ENCODE measurements at places on chromosomes 4 and X.
A peak's percentile ranks its signal among the peaks of the same experiment; 100 is the strongest.

DNA sequence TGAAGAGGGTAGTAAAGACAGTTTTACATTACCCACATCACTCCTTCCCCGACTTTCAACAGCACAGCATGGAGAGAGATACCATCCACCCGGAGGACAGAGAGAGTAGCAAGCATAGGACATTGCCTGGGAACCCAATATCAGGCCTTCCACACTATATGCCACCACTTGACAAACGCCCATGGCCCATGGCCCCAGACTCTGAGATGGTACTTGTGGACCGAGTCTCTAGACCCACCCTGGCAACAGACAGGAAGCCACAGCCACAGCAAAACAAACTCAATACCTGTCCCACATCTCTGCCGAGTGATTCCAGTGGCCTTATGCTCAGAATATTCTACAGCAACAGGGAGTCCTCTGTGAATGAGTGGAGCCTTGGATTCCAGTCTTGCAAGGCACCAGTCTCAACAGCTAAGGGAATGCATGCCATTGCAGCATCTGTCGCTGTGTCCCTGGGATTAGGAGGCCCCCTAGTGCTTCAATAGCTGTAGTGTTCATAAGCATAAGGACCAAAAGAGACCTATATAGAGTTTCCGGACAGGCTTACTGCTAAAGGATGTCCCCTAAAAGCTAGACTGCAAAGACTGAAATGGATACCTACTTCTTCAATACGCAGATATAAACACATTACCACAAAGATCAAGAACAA is 14.7 kb upstream of the CT55 start:
- peak; percentile 71 for DNase-seq

DNA sequence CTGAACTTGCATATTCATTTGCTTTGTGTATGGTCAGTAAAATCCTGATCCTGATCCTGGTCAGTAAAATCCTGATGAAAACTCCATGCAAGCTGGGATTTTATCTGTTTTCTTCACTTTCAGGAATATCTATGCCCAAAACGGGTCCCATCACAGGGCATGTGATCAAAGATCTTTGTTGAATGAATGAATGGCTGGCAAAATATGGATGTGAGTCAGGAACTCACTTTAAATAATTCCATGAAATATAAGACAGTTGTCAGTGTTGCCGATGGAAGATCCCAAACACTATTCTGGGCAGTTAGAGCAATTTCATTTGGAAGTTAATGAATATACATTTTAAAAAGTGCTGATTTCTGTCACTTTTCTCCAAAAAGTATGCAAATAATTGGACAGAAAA is 598.4 kb downstream of the GBA3 start:
- no peak for DNase-seq

DNA sequence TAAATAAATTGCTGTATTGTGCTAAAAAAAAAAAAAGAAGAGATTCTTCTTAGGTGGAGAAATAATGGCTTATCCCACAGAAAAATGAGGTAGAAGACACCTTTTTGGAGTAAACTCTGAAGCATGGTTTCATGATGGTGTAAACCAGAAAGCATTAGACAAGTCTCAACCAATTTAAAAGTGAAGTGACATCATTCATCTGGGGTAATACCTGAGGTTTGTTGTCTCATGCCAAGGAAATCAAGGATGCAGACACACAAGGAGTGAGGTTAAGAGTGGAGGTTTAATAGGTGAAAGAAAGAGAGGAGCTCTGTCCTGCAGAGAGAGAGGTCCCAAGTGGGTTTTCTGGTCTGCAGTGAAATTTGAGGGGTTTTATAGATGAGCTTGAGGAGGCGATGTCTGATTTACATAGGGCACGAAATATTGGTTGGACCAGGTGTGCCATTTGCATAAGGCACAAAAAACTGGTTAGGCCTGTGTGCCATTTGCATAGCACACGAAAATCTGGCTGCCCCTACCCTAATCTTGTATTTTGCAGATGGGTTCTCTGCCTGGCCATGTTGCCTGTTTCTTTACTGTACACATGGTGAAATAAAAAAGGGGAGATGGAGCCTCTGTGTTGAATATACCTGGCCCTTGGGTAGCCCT is 25.0 kb upstream of the CWH43 start:
- no peak for DNase-seq

DNA sequence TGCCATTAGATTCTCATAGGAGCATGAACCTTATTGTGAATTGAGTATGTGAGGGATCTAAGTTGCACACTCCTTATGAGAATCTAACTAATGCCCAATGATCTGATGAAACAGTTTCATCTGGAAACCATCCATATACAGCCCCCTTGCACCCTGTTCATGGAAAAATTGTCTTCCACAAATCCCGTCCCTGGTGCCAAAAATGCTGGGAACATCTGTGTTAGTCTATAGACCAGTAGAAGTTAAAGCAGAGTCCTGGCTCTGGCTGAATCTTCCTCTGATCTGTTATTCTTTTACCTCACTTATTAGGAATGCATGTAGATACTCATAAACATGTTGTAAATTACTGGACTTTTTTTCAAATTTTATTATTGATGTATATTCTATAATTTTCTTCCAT is 29.2 kb downstream of the SULT1B1 start:
- no peak for DNase-seq

GRCh38 chrX:3066555-3066954 is 25.3 kb downstream of the ARSF start:
- DNase-seq = no peak

- DNase-seq = no peak
Measured at GRCh38 chr4:24519649-24520048, 64.7 kb downstream of the DHX15 start.

GRCh38 chr4:20337261-20337664 is 85.6 kb downstream of the SLIT2 start:
- no peak for DNase-seq

- DNase-seq = no peak
Measured at GRCh38 chr4:102308032-102308799, 37.1 kb downstream of the SLC39A8 start.

GRCh38 chr4:138686106-138686835 is 329.3 kb upstream of the NOCT start:
- DNase-seq = no peak

- DNase-seq = peak; percentile 83
Measured at GRCh38 chr4:183098019-183098722, 886 bp upstream of the WWC2 start.

DNA sequence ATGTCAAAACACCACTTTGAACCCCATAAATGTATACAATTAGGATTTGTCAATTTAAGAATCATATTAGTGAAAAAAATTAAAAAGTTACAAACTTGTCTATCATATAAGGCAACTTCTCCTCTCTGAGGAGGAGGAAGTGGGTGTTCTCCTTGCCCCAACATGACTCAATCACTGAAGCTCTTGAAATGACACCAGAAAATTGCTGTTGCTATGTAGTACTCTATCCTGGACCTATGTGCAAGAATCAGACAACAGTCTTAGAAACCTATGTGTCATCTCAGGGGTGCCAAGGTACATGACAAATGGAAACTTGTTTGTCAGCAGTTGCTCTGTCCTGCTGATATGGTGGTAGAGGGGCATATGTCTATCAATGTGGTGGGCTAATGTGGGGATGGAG is 47.7 kb downstream of the HMGB3 start:
- no peak for DNase-seq

GRCh38 chrX:65451663-65452062 is 82.9 kb downstream of the LAS1L start:
- DNase-seq = peak; percentile 13

DNA sequence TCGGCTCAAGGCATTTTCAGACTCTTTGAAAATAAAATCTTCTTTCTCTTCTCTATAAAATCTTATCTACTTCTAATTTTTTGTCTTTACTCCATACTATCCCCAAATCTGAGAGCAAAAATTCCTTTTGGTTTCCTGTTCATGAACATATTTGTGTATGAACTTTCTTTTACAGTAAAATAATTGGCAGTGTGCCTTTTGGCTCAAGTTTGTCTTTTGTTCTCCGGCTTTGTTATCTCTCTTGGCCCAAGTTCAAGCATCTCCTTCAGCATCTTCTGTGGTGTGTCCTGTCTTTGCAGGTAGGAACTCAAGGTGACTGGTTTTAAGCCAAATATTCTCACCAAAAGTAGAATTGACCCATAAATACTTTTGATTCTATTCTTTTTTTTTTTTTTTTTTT is 276.6 kb upstream of the FAT1 start:
- DNase-seq = no peak

- DNase-seq = no peak
Measured at GRCh38 chr4:73311428-73311827, 52.8 kb upstream of the ANKRD17 start.

GRCh38 chr4:121379276-121379675 is 1.5 kb downstream of the QRFPR start:
- no peak for DNase-seq

GRCh38 chr4:84530454-84530853 is 31.4 kb upstream of the NKX6-1 start:
- DNase-seq = no peak

- DNase-seq = peak; percentile 37
Measured at GRCh38 chr4:20773144-20773997, 73.1 kb downstream of the PACRGL start.

DNA sequence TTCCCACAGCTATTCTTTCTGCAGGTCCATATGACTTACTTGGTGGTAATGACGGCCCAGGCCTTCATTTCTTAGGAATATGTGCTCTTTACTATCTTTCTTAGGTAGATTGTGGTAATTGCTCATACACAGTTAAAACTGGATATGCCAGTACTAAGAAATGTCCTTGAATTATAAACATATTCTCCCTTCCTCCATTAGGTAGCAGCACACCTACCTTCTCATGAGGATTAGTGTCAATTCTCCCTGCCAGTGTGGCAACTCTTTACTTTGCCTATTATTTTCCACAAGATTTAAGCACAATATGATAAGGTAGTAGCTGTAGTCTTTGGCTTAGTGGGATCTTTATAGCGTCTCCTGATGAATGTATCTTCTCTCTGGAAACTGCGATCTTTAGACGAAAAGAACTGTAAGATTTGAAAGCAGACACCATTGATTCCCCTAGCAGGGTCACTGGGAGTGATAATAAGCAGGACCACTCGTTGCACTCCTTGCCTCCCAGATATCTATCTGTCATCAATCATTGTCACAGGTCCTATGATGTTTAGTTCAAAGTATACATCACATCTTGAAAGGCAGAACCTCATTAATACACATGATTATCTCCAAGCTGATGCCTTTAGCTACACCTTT is 1240.7 kb downstream of the C4orf33 start:
- DNase-seq = no peak

DNA sequence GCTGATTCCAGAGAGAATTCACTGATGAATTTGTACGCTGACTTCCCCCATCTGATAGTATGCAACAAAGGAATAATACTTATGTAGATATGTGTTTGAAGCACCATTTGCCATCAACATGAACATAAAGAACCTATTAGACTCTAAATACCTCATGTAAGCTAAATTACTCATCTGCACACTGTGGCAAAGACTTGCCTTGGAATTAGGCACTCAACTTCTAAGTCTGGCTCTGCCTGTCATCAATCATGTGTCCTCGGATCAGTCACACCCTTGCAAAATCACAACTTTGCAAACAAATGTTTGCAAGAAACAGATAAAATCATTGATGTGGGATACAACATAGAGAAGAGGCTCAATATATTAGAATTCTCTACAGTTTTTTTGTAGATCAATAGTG is 169.9 kb upstream of the LDB2 start:
- no peak for DNase-seq

GRCh38 chr4:40334591-40335524 is at the start of gene CHRNA9:
TSS of gene CHRNA9 (plus strand) at chr4:40335333. CDS start at chr4:40335468, 135 bp downstream.
- DNase-seq = peak; percentile 53

GRCh38 chr4:43133566-43133965 is 241.1 kb downstream of the GRXCR1 start:
- DNase-seq = no peak

GRCh38 chr4:2141762-2142451 is 82.8 kb downstream of the NAT8L start:
- peak; percentile 74 for DNase-seq

DNA sequence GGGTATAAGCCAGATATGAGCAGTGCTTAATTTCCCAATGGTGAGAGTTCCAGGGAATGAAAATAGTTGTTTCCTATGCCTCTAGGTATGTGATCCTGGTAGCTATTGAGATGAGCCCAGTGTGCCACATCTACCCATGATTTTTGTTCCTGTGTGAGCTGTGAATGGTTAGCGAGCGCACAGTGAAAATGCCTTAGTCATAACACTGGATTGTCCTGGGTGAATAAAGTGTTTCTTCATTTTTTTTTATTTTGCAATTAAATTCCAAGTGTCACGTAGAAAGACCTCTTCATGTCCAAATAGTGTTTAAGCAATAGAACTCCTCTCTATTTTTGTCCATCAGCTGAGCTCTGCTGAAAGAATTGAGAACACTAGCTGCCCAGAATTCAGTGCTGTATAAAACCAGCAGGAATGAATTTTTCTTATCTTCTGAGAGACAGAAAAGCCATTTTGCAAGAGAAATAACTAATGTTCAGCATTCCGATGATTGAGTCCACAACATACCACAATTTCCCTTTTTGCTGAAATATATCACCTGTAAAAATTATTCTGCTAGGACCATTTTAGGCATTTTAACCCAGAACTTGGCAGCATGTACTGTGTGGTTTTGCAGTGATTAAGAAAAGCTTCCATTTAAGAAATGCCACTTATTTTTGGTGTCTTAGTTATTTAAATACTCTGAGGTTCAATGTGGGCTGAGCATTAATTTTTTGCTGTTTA is 5.6 kb downstream of the MAOA start:
- DNase-seq = no peak

GRCh38 chr4:157727163-157727562 is 445.7 kb downstream of the GASK1B start:
- DNase-seq = no peak

DNA sequence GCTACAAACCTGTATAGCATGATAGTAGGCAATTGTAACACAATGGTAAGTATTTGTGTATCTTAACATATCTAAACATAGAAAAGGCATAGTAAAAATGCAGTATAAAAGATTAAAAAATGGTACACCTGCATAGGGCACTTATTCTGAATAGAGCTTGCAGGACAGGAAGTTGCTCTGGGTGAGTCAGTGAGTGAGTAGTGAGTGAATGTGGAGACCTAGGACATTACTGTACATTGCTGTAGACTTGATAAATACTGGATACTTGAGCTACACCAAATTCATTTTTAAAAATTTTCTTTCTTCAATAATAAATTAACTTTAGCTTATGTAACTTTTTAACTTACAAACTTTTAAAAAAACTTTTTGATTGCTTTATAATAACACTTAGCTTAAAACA is 68.2 kb upstream of the MAML3 start:
- DNase-seq = no peak

GRCh38 chr4:148273501-148273986 is 168.7 kb downstream of the NR3C2 start:
- no peak for DNase-seq

- peak; percentile 19 for DNase-seq
Measured at GRCh38 chrX:140817943-140818342, 108.4 kb downstream of the LINC00632 start.

- no peak for DNase-seq
Measured at GRCh38 chr4:163911891-163912290, 417.4 kb downstream of the TMA16 start.

GRCh38 chr4:55547466-55547770 is 709 bp upstream of the CLOCK start:
- peak; percentile 27 for DNase-seq

DNA sequence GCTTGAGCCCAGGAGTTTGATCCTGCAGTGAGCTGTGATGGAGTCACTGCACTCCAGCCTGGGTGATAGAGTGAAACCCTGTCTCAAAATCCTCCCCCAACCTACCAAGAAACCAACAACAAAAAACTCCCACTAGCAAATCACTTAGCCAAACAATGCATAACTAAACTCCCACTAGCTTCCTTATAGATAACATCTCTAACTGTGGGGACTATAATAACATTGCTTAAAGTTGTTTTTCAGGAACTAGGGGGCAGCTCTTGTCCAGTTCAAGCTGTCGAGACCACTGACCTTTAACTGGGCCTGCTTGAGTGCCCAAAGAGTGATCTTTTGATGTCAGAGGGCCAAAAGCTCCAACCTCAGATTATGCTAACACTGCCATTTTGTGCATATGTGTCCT is 81.7 kb downstream of the FREM3 start:
- no peak for DNase-seq

Data from H7 (cell line).